ENCODE measurements at places on chromosomes 6 and 20.

GRCh38 chr6:5229356-5229755 lies 31.4 kb downstream of the LYRM4 start:
- DNase-seq: no peak

DNA sequence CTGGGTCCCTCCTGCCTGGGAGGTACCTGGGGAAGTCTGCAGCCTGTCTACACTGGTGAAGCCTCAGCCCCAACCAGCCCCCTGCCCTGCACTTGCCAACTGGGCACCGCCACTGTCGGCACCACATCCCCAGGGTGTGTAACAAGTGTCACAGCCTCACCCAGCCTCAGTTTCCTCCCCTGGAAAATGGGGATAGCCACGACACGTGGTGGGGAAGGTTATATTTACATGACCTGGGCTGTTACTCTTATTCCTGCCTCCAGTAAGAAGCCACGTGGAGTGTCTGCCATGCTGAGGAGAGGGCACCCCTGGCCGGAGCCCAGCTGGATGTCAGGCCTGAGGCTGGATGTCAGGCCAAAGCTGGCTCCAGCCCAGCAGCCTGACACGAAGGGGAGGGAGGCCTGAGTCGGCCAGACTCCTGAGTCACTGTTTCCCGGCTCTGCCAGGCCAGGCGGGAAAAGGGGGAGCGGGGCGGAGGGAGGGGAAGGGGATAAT lies 44.9 kb downstream of the SNAI1 start:
- no peak for DNase-seq

- no peak for DNase-seq
Observed at GRCh38 chr6:84227044-84227433, 404 bp downstream of the CEP162 start.

- no peak for DNase-seq
Observed at GRCh38 chr6:31386977-31387376, 16.4 kb upstream of the MICA start.

GRCh38 chr20:44856856-44857448 lies 28.6 kb upstream of the YWHAB start:
- DNase-seq: no peak

DNA sequence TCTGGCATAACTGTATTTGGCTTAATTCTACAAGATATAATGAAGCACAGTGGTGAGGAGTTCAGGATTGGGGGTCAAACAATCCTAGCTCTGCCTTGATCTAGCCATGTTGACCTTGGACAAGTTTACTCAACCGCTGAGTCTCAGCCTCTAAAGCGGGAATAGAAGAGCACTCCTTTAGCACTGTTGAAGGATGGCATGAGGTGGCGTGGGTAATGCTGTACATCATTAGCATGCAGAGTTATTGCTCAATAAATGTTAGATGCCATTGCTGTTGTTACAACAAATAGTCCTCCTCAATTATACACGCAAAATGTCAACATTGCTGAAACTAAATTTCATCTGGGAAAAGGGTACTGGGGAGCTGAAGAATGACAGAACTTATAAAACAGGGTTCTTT lies 78.6 kb downstream of the KIF13A start:
- DNase-seq: no peak

DNA sequence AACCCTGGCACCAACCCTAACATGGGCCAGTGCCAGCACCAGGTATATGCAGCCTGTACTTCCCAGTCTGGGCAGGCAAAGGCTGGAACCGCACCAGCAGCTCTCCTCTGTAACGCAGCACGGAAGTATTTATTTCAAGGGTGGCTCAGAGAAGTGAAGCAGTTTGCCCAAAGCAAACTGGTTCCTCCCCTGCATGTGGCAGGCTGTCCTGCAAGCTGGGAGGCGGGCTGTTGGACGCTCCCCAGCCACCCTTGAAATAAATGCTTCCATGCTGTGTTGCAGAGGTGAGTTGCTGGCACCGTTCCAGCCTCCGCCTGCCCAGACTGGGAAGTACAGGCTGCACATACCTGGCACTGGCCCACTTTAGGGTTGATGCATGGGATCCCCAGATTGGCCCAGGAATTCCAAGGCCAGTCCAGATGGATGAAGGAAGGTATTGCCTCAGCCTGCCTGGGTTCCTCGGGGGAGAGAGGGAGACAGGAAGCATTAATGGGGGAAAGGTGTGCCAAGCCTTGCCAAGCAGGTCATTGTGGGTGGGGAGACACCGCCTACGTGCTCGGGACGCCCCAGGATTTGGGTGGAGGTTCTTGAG lies 49.8 kb downstream of the PPARD start:
- DNase-seq: no peak

GRCh38 chr6:170112583-170112860 lies 178.4 kb downstream of the DLL1 start:
- DNase-seq: no peak

Measured in naive B cell (primary cell).